ENCODE measurements at places on chromosomes 2 and 18.

DNA sequence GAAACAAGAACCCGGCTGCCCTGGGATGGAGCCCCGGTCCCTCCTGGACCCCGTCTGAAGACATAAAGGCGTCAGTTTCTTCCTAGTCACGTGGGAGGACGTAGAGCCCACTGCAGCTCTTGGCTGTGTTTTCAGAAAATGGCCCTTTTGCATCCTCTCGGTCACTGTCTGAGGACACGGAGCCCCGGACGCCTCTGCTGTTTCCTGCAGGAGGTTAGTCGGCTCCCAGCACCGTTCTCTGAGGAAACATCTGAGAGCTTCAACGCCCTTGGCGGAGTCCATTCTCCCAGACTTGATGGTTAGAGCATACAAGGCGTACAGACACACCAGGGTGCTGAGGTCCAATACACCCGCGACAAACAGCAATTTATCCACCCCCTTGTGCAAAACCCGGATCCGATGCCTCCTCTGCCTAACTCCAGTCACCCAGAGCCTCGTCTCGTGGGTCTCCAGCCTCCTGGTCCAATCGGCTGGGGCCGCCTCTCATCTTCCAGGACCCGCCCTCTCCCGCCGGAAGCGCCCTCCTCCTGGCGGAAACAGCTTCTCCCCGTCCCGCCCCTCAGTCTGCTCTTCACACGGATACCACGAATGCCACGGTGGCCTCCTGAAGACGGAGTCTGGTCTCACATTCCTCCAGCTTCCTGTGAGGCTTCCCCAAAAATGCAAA lies 119.4 kb downstream of the TMEM18 start:
- no peak for DNase-seq

DNA sequence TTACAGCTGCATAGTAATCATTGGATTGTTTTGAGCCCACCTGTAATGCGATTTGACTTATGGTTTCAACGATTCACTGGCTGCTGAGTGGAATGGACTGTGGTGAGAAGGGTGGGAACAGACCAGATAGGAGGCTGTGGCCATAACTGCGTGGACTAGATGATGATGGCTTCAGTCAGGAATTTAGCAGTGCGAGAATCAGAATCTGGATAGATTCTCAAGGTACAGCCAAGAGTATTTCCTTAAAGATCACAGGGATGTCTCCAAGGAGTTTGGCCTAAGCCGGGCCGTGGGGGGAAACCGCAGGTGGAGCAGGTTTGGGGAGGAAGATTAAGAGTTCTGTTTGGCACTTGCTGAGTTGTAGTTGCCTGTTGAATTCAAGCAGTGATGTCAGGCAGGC lies 44.0 kb upstream of the CHMP1B start:
- no peak for DNase-seq

- DNase-seq = no peak
These were observed at the start of gene SATB2 for GRCh38 chr2:199457147-199458008. SATB2 (minus strand) TSS chr2:199457939; CDS start chr2:199456037, 1,902 bp downstream.

- DNase-seq = no peak
These were observed 144.6 kb upstream of the SATB2 start for GRCh38 chr2:199602271-199602895.

DNA sequence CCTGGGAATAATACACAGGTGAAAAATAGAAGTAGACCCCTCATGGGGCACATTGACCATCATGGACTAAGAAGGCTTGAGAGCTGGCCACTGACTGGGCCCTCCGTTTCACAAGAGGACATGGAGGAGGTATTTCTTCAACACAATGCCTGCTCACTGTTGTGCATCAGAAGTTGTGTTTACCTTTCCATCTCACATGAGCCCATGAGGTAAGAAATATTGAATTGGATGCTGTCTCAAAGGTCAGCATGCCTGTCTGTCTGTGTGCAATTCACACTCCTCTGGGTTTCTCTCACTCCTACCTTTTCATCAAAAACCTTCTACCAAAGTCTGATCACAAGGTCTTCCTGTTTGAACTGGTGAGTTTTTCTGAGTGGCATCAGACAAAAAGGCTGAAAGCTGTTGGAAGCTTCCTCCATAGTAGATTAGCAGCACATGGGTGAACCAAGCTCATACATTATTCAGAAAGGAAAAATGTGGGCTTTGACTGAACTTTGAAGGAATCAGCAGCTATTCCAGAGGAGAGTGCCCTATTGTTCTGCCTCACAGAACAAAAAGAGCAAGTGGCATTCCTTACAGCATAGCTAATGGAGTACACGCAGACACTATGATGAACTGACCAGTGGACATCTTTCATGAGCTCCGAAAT lies 143.2 kb upstream of the RND3 start:
- DNase-seq = no peak

GRCh38 chr18:22433956-22434355 lies 16.2 kb upstream of the CTAGE1 start:
- no peak for DNase-seq

DNA sequence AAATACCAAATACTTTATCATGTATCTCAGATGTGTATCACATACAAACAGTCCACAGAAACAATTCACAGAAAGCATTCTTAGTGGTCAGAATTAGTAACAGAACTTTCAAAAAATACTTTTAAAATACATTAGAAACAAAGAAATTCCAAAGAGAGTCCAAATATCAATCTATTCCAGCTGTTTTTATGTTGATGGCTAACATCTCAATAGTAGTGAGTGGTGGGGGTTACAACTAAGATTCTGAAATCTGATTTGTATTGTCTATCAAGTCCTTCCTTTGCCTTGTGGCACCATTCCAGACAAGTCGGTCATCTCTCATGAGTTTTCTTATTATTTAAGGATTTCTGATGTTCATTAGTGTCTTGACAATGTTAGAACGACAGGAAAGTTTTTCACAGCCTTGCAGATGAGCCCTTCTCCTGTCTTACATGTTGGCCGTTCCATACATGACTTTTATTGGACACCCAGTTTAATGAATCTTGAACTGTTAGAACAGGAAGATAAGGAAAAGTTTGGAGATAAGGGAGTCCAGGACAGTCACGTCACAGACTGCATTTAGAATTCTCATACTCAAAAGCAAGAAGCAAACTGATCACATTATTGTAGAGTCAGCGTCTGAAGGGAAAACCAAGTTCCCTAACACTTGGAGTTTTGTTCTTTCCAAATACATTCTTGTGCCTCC lies 410.3 kb downstream of the PID1 start:
- no peak for DNase-seq

GRCh38 chr2:165593081-165593480 lies 123.6 kb downstream of the CSRNP3 start:
- DNase-seq = no peak

DNA sequence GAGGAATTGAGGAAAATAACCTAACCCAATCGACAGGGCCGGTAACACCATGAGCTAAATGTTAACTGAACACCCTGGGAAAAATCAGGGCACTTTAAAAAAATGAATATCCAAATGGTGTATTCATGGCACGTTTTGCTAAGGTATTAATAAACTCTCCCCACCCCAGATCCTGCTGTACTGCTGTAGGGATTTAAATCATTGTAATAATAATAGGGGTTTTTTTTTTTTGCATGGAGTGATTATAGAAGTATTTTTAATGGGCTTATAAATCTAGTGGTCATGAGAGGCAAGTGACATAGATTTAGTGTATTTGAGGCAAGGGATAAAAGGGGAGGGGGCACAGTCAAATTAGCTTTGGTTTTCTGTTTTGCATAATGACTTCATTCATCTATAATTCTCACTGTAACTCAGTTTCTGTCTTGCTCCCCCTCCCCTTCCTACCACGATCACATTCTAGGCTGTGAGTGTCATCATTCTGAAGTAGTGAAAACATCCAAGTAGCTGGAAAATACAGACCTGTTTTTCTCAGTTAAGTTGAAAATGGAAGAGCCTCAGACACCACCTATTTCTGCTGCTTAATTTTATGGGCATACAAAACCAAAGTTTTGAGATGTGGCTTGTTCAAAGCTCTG lies 18.2 kb upstream of the MGAT5 start:
- DNase-seq = no peak

DNA sequence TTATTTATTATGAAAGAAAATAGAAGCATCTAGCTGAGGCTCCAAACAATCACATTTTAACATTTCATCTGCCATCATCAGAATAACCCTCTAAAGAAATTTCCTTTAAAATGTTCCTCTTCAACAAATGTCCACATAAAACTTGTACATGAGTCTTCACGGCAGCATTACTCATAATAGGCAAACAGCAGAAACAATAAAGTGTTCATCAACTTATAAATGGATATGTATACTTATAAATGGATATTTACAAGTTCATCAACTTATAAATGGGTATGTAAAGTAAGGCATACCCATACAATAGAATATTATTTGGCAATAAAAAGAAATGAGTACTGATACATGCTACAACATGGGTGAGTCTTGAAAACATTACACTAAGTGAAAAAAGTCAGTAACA lies 33.5 kb upstream of the ASNSD1 start:
- DNase-seq = no peak

DNA sequence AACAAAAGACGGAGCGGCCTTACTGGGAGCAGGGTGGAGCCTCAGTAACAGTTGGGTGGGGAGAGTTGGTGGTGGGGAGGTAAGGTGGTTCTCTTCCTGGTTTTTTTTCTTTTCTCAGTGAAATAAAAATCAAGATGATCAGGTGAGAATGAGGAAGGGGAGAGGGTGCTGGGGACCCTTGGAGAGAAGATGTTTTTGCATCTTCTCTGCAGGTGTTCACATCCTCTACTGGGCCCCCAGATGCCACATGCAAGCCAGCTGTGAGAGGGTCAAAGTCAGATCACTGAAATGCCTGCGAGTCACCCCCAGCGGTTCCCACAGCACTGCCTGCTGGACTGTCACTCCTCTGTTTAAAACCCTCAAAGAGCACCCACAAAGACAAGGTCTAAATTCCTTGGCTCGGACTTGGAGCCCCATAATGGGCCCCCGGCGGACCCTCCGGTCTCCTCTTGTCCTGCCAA lies 69.8 kb upstream of the FHL2 start:
- DNase-seq = no peak

- DNase-seq = no peak
These were observed 6.6 kb downstream of the YIPF4 start for GRCh38 chr2:32284321-32284720.

- no peak for DNase-seq
These were observed 2.4 kb downstream of the PRELID3A start for GRCh38 chr18:12410081-12410481.

- DNase-seq = no peak
These were observed 76.2 kb downstream of the TGFA start for GRCh38 chr2:70477441-70477844.

DNA sequence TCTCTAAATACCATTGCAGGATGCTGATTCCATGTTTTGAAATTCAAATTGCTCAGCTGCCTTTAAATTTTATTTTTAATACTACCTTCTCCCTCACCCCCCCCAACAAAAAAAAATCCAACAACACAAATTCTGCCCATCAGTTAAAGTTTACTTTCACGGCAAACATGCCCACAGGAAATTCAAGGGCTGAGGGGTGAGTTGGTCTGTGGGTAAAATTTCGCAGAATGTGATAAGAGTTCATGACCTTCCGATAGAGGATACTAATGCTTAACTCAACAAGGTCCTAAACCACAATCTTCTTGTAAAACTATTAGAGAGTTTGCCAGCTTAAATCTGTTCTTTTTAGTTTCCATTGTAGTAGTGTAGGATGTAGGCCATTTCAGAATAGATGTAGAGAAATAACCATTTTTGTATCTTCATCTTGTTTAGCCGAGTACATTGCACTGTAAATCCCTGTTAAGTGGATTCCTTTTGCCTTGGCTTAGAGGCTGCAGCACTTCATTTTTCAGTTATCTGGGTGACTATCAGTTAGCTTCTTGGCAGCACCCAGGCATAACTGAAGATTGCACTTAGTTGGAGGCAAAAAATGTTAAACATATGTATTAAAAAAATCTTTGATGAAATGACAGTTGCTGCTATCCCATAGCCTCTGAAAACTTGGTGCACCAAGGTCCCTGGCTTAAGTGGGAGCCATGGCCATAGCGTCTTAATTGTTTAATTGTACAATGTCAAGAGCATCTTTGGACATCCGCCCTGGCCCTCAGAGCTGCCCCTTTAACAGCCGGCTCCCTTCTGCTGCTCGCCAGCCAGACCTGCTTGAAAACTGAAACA lies 232.3 kb downstream of the HAUS1 start:
- DNase-seq = no peak

DNA sequence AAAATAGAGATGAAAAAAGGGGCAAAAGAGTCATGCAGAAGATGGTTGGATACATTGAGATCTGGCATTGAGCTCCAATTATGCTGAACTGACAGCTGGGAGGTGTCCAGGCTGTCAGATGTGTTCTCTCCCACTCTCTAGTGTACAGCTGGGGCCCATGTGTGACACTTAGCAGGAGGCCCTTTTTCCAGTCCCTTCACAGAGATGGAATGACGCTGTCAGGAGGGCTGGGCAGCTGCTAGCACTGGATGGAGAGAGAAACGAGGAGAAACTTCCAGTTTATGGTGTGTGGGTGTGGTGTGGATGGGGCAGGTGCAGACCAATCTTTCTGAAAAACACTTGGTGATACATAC lies 437.7 kb upstream of the HS6ST1 start:
- DNase-seq = no peak

DNA sequence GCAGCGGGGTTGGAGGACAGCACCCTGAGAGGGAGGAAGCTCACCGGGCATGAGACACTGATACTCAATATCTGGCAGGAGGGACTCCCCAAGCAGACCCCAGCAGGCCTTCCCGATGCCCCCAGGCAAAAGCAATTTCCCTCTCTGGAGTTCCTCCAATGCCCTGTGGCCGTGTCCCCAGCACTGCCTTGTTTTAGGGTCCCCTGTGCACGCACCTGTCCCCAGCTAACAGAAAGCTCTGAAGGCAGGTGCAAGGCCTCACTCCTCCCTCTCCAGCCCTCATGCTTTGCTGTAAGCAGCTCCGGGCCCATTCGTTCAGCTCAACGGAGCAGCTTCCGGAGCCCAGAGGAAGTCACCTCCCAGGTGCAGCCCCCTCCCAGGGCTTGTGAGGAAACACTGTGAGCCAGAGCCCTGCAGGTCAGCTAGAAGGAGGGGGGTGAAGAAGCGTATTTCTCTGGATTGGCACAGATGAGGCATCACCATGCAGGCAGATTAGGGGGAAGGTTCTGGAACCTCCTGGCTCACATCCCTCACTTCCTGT lies 50.3 kb upstream of the ID2 start:
- no peak for DNase-seq

GRCh38 chr2:100615886-100616285 lies 53.1 kb downstream of the PDCL3 start:
- DNase-seq = no peak

DNA sequence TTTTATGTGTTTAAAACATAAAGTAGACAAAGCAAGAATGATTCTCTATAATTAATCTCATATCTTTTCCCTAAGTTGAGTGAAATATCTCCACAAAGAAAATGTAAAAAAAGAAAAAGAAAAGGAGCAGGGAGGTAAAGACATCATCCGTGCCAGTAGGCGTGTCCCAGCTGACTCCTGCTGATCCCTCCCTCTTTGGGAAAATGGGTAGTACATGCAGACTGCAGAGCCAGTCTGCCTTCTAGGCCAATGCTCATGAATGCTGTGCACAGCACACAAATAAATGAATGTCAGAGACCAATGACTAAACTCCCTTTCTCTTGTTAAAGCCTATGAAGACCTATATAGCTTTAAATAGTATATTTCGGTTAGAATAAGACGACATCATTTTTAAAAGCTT lies 64.7 kb downstream of the RAPH1 start:
- no peak for DNase-seq
